Stimulated activated CD4-positive, alpha-beta T cell treated with anti-CD3 and anti-CD28 coated beads, Interleukin-1b, Interleukin-23, amount 100 ng/mL, for 1 hour (primary cell): ENCODE measurements at places on chromosomes 6 and 20.
A peak's percentile ranks its signal among the peaks of the same experiment; 100 is the strongest.

GRCh38 chr20:47800623-47801022 is 15.3 kb upstream of the SULF2 start:
- DNase-seq, result no peak

DNA sequence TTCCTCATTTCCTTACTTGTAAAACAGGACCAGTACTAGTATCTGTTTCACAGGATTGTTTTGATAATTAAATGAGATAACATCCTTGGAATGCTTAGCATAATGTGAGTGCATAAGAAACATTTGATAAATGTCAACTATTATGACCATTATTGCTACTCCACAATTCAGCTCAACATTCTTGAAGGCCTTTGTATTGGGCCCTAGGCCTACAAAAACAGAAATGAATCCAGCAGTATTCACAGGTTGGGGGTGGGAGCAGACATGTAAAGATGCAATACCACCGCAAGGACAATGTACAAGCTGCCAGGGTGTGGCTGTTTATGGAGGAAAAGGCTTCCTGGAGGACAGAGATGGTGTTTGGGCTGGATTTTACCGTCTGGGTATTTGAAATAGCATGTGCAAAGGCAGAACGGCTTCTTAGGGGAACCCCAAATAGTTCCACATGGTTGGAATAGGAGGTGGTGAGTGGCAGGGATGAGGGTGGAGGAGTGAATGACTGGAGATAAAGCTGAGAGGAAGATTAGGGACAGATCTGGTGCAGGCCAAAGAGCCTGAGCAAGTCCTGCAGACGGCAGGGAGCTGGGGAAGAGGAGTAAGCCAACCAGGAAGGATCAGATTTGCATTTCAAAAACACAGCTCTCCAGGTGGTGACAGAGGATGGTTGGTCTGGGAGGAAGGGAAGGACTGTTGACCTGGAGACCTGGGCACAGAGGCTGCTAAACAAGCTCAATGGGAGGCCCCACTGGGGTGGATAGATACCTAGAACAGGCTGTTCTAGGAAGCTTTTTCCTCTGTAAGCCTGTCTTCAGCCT is 57.0 kb upstream of the EPB41L1 start:
- no peak for DNase-seq

DNA sequence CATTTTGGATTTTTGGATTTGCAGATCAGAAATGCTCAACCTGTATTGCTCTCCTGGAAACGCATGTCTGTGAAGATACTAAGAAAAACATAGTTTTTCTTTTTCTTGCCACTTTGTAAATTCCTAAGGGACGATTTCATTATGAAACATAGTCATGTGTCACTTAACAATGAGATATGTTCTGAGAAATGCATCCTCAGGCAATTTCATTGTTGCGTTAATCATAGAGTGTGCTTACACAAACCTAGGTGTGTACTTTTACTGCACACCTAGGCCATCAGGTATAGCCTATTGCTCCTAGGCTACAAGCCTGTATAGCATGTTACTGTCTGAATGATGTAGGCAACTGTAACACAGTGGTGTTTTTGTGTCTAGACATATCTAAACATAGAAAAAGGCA is 13.4 kb upstream of the THEMIS start:
- DNase-seq, result no peak

GRCh38 chr20:4972506-4973251 is 28.6 kb downstream of the SLC23A2 start:
- DNase-seq, result no peak

- DNase-seq, result no peak
Measured at GRCh38 chr20:49880177-49880576, 35.2 kb downstream of the SPATA2 start.

DNA sequence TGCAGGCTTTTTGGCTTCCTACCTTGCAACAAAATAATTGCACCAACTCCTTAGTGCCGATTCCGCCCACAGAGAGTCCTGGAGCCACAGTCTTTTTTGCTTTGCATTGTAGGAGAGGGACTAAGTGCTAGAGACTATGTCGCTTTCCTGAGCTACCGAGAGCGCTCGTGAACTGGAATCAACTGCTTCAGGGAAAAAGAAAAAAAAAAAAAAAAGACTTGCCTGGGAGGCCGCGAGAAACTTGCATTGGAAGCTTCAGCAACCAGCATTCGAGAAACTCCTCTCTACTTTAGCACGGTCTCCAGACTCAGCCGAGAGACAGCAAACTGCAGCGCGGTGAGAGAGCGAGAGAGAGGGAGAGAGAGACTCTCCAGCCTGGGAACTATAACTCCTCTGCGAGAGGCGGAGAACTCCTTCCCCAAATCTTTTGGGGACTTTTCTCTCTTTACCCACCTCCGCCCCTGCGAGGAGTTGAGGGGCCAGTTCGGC is 420 bp downstream of the SOX4 start:
- DNase-seq, result no peak

GRCh38 chr6:163127587-163127986 is 286.9 kb upstream of the QKI start:
- DNase-seq, result no peak

- no peak for DNase-seq
Measured at GRCh38 chr6:105120570-105120969, 59.2 kb downstream of the POPDC3 start.

GRCh38 chr20:32152421-32153155 is 43.1 kb downstream of the TM9SF4 start:
- no peak for DNase-seq

- DNase-seq, result no peak
Measured at GRCh38 chr6:106860940-106861339, 113.6 kb downstream of the CD24 start.

DNA sequence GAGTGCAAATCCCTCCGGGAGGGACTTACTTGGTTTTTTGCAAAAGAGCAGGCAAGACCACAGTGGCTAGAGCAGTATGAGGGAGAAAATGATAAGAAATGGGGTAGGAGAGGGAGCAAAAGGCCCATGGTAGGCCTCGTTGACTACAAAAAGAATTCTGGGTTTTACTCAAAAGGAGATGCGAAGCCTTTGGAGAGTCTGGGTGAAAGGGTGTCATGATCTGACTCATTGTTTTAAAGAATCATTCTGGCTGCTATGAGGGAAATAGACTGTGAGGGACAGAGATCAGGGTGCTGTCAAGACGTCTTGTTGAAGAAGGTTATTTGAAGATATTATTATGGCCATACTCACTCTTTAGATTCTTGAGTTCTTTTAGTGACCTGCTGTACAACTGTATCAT is 13.0 kb downstream of the TBC1D32 start:
- DNase-seq, result no peak

GRCh38 chr6:169075915-169076654 is 177.6 kb downstream of the THBS2 start:
- no peak for DNase-seq

- DNase-seq, result no peak
Measured at GRCh38 chr6:34964564-34964963, 75.5 kb downstream of the ANKS1A start.

DNA sequence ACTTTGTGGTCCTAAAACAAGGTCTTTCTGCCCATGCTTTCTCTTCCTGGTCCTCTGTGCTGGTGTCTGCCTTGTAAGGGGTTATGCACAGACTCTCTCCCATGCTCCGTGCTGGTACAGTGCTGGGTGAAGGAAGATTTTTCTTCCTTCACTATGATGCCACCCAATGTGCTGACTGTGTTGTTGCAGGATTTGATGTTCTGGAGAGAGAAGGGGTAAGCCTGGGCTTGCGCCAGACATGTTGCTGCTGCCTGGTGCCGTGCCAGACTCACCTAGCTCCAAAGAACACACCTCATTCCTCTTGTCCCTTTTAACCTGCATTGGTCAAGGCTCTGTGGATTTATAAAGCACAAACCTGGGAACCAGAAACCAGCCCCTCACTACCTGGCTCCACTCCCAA is 28.4 kb upstream of the ARMH2 start:
- no peak for DNase-seq

GRCh38 chr6:63636518-63637021 is 968 bp downstream of the PHF3 start:
- peak; percentile 43 for DNase-seq

DNA sequence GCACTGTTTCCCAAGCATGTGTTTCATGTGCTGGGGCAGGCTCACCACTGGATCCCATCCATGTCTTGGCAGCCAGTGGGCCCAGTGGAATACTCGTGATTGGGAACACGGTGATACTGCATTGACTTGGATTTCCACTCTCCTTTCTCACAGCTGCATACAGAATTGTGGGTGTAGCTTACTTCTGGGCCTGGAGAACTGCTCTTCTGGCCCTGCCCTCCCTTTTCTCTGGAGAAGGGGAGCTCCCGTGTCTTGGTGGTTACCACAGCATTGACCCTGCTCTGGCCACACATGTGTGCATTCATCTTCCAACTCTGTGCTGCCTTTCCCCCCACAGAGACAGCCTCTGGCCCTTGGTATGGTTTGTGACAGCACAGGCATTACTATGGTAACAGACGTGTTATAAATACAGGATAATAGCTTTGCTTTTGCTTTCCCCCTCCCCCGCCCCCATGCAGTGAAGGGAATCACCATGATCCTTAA is 21.6 kb downstream of the SOBP start:
- DNase-seq, result no peak

- DNase-seq, result no peak
Measured at GRCh38 chr6:159961528-159961927, 7.4 kb upstream of the IGF2R start.

DNA sequence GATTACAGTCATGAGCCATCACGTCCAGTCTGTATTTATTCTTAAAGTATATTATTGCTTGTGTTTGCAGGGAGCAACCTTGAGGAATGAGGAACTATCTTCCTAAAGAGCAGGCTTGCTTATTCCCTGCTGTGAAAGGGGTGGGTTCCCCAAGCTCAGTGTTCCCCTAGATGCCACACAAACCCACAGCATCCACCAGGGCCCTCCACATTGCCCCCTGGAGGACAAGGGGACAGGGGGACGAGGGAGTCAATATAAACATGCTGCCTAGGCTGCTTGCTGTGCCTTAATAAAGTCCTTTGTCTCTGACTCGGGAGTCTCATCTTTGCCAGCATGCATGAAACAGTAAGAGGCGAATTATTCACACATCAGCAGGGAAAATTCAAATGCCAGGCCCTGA is 8.0 kb upstream of the IDH3B start:
- no peak for DNase-seq

DNA sequence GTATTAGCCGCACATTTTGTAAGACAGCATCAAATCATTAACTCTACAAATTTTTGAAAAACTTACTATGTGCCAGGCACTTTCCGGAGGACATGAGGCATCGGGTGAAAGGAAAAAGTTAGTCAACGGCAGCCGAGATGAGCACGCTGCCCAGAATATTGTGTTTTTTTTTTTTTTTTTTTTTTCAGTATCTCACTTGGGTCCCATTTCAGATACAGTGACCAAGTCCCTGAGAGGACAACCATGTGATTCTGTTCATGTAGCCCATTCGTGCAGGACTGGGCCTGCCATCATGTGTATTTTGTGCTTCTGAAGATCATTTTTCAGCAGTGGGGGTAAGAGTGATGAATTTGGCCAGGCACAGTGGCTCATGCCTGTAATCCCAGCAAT is 1.3 kb downstream of the SLA2 start:
- no peak for DNase-seq

GRCh38 chr6:1363729-1364572 is 25.4 kb upstream of the FOXF2 start:
- DNase-seq, result no peak

DNA sequence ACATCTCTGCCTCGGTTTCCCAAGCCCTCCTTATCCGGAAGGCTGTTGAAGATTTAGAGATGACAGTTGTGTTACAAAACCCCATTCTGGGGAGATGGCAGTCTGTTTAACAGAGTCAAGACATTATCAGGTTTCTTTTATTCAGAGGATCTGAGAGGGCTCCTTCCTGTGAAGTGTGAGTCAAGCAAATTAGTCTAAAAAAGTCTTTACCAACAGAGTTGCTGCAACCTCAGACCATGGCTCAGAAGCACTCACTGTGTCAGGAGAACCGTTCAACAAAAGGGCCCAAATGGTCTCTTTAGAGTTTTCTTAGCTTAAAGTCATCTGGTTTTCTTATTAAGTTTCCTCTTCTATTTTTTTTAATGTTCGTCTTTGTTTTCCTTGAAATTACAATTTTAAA is 717.8 kb downstream of the EPM2A start:
- DNase-seq, result no peak

DNA sequence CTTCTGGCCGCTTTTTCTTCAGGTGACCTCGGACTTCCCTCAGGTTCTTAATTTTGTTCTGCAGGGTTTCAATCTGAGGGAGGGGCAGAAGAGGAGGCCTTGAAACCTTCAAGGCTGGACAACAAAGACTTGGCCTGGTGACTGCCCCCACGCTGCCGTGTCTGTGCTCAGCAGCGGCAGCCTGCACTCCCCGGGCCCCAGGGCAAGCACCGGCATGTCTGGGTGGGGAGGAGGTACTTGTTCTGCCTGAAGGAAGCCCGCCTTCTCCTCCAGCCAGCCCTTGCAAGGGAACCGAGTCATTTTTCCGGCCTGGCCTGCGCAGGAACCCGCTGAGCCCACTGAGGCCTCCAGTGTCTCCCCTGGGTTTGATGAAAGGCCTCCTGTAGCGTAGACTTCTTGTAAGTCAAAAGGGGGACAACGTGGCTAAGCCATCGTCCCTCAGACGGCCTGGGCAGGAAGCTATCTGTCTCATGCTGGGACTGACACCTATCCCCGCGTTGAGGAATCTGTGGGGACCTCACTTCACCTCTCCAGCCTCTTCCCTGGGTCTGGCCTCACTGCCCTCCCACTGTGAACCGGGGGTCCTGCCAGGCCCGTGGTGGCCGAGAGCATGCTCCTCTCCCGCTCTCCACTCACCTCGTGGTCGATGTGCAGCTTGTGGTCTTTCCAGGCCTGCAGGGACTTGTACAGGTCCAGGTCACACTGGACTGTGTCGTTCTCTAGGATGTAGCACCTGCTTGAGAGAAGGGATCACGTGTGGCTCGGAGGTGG is 119.9 kb downstream of the SULF2 start:
- DNase-seq, result no peak

- no peak for DNase-seq
Measured at GRCh38 chr20:37346535-37347346, 801 bp downstream of the SRC start.

GRCh38 chr6:34096814-34097213 is 49.1 kb downstream of the GRM4 start:
- no peak for DNase-seq

DNA sequence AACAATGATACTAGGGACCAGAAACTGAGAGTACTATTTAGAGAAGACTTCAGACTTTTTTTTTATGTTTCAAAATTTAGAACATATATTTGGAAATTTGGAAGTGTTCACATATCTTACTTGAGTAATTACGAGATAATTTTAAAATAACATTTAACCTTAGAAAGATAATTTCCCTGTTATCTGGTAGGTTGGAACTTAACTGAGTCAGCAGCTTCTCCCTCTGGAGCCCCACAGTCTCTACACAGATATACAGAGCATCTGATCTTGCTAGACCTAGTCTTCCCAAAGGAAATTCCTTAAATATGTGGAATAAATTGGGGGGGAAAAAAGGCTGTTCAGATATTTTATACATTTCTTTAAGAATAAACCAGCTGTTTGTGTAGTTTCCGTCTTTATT is 48.6 kb downstream of the TSPYL4 start:
- no peak for DNase-seq
